ENCODE measurements at places on chromosomes 16 and 17.

- no peak for DNase-seq
Measured at GRCh38 chr17:73765824-73766563, 121.7 kb upstream of the SDK2 start.

DNA sequence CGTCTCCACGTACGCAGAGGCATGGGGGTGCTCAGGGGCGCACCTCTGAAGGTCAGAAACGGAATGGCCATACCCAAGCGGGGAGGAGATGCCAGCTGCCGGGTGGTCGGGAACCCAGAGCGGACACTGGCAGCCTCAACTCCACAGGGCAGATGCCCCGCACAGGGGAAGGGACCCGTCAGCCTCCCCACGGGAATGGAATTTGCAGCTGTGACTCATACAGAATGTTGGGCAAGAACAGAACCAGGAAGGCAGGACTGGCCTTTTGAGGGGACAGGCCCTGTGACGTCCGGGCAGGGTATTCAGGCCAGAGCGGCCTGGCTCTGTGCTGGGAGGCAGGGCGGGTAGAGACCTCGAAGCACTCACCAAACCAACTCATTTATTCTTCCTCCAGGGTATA, 7.5 kb downstream of the TK1 start:
- DNase-seq: no peak

- no peak for DNase-seq
Measured at GRCh38 chr17:77456951-77457548, 316.3 kb downstream of the SEC14L1 start.

GRCh38 chr17:6097005-6097279, 26.8 kb downstream of the WSCD1 start:
- no peak for DNase-seq

DNA sequence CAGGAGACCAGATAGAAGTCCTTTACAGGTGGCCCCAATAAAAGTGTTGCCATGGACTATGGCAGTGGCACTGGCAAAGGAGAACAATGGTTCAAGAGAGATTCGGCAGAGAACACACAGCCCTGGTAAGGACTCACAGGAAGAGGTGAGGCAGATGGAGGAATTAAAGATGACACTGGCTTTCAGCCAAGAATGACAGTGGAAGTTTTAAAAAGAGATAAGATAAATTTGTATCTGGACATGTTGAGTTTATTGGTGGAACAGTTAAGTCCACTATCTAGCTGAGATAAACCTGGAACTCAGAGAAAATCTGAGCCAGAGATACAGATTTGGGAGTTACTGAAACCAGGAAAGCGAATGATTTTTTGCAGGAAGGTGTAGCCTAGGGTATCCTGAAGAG, 20.1 kb downstream of the CMC2 start:
- DNase-seq: no peak
